ENCODE measurements at places on chromosomes 7 and 10.

DNA sequence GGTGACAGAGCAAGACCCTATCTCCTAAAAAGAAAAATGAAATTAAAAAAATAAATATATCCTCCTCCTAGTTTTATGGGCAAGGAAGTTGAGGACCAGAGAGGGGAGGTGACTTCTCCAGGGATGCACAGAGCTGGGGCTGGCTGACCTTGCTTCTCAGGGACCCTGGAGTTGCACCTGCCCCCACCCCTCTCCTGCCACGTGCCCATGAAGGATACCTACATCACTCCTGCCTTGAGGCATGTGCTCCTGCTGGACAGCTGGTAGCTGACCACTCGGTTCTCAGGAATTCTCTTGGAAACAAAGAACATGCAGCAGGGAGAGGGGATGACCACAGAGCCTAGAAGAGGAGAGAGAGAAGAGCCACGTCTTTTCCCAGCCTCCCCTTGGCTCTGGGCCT is 522 bp downstream of the CCL24 start:
- DNase-seq = no peak

GRCh38 chr7:70771451-70771850 is 360.5 kb upstream of the GALNT17 start:
- no peak for DNase-seq

DNA sequence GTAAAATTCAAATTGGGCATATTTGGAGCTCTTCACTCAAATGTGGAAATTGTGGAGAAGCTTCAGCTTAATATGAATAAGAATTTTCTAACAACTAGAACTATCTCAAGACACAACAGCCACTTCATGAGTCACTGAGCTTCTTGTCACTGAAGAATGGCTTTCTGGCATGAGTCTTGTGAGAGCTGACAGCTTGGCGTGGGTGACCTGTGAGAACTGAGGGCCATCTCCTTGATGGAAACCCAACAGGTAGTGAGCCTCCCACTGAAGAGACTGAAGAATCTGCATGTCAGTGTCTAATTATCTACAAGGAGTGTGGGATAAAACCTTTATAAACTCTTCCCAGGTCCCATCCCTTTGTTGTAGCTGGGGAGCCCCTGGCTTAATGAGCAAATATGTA is 66.0 kb downstream of the CLEC2L start:
- DNase-seq = no peak

DNA sequence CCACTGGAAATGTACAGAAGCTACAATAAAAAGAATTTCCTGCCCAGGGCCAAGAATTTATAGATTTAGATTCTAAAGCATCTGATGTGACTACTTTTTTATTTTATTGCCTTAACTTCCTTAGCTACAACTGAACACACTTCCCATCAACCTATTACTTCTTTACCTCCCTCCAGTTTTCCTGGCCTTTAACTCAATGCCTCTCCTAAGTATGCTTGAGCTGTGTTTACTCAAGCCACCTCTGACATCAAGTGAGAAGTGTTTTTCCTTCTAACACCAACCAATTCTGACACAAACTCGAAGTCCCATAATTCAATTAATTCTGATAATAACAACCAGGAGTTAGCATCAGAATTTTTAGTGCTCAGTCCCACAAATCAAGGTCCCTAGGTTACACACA is 170.0 kb downstream of the IMMP2L start:
- no peak for DNase-seq

GRCh38 chr7:156419782-156420181 is 220.8 kb upstream of the RNF32 start:
- no peak for DNase-seq

DNA sequence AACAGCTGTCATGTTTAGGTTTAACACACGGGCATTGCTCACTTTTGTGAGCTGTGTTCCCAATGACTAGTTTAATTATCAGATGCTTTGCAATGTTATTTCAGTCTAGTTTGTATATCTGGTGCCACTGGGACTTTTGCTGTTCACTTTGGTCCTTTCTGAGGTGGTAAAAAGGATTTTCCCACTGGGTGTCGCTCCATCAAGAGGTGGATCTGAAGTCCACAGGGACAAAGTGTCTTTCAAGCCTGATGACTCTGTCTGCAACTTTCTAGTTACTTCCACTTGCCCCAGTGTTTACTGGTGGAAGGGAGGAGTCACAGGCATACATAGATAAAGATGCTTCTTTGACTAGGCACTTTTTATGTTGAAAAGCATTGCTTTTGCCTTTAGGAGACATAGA is 242.2 kb downstream of the HGF start:
- no peak for DNase-seq

DNA sequence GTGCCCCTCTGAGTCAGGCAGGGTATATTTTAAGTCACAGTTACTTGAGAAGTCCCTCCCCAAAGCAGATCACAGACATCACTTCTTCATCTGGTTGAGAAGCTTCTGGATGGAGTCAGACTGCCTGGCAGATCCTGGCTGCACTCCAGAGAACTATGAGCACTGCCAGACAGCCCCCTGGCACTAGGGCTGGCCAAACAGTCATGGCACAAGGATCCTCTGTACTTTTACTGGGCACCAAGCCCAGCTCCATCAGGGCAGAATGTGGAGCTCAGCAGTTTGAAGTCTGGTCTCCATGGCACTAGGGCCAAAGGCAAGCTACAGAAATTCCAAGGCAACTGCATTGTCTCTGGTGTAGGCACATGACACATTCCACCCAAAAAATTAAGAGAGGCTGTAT is 162.1 kb downstream of the NRG3 start:
- DNase-seq = no peak

DNA sequence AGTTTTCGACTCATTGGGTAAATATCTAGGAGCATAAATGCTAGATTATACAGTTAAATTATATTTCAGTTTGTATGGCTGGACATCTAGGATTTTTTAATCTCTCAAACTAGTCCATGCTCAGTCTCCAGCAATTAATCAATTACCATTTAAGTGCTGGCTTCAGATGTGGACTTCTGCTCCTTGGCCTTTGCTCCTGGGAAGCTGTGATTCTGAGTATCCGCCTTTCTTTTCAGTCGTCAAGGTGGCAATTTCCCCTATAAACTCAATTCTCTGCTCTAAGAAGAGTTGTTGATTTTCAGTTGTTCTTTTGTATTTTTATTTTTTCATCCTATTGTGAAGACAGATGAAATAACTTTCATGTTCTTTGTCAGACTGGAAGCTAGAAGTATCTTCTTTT is 23.7 kb downstream of the TFPI2 start:
- DNase-seq = no peak

DNA sequence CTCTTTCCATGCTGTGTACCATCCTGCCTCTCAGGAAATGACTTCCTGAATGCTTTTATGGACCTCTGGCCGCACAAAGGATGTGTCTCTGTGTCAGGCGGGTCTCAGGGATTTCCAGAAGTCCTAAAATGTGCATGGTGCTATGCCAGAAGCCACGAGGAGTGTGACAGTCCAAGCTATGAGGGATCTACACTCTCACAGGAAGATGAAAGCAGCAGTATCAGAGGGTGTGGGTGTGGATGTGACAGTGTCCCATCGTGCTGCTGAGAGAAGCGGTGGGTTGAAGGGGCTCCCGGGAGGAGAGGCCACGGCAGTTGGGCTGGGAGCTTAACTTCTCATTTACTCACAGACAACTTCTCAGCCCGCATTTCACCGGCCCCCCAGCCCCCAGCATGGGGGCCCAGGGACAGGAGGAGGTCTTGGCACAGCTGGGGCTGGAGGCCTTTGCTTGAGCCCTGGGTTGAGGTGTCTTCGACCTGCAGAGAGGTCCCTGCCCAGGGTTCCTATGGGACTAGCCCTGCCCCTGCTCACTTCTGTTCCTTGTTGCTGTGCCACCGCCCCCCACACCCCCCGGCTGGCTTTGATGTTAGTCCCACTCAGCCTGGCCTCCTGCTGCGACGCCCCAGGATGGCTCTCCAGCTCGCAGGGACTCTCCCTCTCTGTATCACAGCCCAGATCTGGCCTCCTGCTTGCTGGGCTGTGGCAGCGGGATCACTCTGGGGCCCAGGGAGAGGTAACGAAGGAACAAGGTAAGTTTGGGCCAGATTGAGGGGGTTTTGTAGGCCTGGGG is 30.8 kb upstream of the EMX2 start:
- no peak for DNase-seq

Measured in stimulated activated CD4-positive, alpha-beta T cell treated with anti-CD3 and anti-CD28 coated beads, Interleukin-1b, Interleukin-23, amount 100 ng/mL, for 24 hours (primary cell).